ENCODE measurements at places on chromosomes 4 and X. TPM values are rescaled to one million over a fixed set of nuclear protein-coding genes. Genes with fewer than 3 reads are reported as not detected.
A peak's percentile ranks its signal among the peaks of the same experiment; 100 is the strongest.

NSDHL gene
- total RNA-seq = 30.3 TPM

PNMA6F gene
- total RNA-seq = not detected

- DNase-seq = no peak
Observed at GRCh38 chr4:38114386-38115150, 154.4 kb downstream of the PTTG2 start.

DNA sequence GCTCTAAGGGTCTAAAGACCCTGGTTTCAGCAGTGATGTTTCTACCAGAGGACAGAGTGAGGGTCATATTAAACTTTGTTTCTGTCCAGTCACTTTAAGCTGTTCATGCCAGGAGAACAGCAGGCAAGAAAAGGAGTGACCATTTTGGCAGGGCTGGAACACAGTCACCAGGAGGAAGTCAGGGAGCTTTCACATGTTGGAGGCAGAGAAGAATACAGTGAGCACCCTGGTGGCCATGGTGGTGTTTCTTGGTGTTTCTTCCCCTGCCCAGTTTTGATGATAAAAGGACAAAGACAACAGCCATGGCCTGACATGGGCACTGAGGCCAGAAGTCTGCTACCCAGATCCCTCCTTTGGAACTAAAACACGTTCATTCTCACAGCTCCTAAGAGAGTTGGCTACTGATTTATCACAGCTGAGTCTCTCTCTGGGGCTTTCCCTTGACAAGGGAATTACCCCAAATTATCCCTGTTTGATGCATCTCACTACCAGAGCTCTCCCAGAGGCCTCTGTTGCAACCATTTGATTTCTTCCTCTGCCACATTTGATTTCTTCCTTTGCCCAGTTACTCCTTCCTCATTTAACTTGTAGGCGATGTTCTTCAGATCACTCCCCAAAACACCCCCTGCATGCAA, 106.4 kb upstream of the NWD2 start:
- DNase-seq = no peak

GRCh38 chr4:37567836-37568235, 118.3 kb downstream of the RELL1 start:
- no peak for DNase-seq

- DNase-seq = peak; percentile 41
Observed at GRCh38 chr4:137981277-137981676, 260.9 kb downstream of the SLC7A11 start.

- peak; percentile 32 for DNase-seq
Observed at GRCh38 chr4:111283066-111283677, 660.3 kb upstream of the PITX2 start.

GRCh38 chrX:70464051-70464450, 19.4 kb downstream of the DLG3 start:
- no peak for DNase-seq

Measured in mammary epithelial cell (primary cell).